ENCODE measurements at places on chromosomes 6 and 20. TPM values are rescaled to one million over a fixed set of nuclear protein-coding genes. Genes with fewer than 3 reads are reported as not detected.
A peak's percentile ranks its signal among the peaks of the same experiment; 100 is the strongest.

- no peak for DNase-seq
These were observed 83.8 kb downstream of the IYD start for GRCh38 chr6:150452428-150453243.

- peak; percentile 52 for DNase-seq
These were observed 22.3 kb downstream of the HLA-DOB start for GRCh38 chr6:32794510-32794909.

NR2E1 gene
- not detected for total RNA-seq

DNA sequence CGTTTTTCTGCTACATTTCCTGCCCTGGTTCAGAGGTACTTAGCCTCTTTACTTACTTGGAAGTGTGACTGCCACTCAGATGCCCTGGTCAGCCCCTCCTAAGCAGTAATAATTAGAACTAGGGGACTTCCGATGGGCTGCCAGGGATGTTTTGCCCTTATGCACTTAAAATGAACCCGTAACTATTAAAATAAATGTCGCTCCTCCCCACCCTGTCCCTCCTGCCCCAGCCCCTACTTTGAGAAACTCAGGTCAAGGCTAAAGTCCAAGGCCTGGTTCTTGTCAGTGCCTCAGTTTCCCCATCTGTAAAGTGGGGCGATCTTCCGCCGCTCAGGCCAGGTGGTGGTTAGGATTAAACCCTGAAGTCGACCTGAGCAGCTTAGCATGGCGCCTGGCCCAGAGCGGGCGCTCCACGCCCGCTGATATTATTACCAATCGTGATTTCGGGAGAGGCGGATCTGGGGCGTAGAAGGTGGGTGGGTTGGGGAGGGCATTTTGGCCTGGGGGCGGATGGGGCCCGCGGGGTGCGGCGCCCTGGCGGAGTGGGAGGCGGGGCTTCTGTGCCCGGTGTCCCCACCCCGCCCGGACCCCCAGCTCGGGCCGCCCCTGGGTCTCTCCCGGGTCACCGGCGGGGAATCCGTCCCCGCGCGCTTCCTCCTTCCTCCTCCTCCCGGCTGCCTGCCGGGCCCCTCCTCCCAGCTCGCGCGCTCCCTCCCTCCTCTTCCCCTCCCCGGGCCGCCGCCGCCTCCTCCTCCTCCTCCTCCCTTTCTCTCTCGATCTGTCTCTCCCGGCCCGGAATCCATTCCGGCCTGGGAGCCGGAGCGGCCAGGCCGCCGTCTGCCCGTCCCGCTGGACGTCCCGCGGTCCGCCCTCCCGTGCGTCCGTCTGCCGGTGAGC lies at the start of gene SRC:
SRC (plus strand) TSS at position 802 of the 897 bp plus-strand sequence. CDS start 38,014 bp downstream, outside the sequence.
- DNase-seq: peak; percentile 65

DNA sequence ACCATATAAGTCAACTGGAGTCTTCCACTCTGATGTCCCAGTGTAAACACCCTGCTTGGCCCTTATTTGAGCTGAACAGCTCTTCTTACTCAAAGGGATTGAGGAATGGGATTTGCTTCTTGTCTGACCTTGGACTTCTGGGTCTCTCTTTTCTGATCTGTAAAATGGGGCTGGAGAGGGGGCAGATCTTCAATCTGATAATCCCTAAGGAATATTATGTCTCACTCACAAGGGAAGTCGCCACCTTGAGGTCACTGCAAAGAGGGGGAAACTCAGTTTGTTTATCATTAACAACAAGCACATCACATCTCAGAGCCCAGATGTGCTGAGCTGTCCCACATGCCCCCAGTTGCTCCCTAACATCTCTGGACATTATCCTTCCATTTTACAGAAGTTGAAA lies 15.1 kb downstream of the KCNS1 start:
- DNase-seq: no peak

DNA sequence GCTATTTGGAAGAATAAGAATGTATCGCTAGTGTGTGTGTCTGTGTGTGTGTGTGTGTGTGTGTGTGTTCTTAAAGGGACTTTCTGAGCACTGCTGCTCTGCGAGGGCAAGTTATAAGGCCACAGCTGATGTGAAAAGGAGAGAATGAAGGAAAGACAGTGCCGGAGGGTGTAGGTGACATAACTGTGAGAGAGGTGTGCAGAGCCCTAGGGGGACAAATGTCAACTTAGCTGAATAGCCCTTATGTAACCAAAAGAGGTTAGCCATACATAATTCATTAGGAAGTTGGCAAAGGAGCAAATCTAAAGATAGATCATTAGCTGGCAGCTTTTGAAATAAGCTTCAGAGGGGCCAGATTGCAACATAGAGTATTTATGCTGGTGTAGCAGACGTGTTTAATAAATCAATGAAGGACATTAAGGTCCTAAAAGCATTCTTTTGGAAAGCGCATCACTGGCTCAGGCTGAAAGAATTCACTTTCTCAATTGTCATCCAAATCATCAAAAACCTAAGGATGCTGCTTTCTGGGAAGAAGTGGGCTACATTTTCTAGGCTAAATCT lies 81.0 kb downstream of the NDUFAF5 start:
- no peak for DNase-seq

MYB gene
- total RNA-seq: 1.4 TPM

DNA sequence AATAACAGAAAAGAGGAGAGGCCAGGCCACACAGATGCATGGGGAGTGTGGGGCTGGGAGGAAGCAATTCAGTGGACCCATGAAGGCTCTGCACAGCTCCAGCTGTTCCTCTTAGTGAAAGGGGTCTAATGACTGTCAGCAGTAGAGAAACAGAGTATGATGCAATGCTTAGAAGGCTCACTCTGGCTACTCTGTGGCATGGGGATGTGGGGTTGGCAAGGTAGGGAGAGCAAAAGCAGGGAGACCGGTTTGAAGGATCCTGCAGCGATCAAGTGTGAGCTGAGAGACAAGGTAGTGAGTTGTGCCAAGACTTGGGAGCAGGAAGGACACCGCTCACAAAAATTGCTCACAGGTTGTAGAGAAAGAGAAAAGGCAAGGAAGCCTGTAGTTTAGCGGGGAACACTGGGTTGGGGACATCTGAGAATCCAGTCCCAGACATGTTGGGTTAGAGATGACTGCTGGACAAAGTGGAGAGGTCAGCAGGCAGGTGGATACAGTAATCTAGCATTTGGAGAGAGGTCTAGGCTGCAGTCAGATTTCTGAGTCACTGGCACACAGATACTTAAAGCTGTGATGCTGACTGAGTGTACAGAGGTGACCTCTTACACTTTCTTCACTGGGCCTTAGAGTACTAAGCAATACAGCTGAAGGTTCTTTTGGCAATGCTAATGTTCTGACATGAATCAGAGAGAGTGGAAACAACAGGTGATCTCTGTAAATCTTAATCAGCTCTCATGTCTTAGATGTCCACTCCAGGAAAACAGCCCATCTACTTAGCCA lies 27.1 kb downstream of the NAPB start:
- DNase-seq: no peak

SPINT4 gene
- total RNA-seq: not detected

ERVFRD-1 gene
- not detected for total RNA-seq

- no peak for DNase-seq
These were observed 27.8 kb downstream of the PRSS16 start for GRCh38 chr6:27275025-27275956.

GABRR1 gene
- total RNA-seq: not detected

DNA sequence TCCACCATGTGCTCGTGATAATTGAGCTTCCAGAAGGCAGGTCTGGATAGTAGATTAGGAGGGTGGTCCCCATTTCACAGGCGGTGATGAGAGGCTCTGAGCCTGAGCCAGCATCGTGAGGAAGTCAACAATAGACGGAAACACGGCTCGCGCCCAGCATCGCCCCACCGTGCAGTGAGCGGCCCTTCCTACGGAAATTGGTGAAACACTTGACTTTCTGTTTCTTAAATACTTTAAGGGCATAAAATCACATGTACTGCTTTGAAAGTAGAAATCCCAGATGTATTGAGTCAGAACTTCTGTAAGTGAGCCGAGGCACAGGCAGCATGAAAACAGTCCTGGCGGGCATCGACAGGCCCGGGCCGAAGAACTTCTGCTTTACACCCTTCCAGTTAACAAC lies 4.3 kb upstream of the KIF25 start:
- no peak for DNase-seq

DNA sequence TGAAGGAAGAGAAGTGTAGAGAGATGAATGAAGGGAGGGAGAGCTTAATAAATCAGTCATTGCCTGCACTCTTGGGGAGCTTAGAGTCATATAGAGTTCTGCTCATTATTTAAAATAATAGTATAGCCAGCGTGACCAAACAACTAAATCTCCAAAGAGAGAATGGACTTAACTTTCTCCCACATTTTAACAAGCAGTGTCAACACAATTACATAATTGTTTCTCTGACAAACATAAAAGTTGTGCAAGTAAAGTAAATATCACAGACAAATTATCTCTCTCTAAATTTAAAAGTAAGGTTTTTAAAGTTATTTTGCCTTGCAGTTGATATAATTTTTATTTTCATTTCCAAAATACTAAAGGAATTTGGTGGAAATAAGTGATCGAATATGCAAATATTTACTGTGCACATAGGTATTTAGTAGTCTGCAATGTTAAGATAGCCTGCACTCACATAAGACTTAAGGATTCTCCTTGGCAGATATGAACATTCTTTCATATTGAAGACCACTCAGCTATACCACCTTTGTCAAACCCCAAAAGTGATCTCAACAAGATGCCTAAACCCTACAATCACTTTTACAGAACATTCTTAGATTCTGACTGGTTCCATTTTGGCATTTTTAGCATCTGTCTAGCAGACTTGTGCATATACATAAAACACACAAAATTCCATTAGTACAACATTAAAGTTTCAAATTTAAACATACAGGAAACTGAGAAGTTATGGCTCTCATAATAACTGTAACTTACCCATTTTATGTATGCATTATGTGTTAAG lies 67.7 kb downstream of the KIF6 start:
- DNase-seq: no peak

DNA sequence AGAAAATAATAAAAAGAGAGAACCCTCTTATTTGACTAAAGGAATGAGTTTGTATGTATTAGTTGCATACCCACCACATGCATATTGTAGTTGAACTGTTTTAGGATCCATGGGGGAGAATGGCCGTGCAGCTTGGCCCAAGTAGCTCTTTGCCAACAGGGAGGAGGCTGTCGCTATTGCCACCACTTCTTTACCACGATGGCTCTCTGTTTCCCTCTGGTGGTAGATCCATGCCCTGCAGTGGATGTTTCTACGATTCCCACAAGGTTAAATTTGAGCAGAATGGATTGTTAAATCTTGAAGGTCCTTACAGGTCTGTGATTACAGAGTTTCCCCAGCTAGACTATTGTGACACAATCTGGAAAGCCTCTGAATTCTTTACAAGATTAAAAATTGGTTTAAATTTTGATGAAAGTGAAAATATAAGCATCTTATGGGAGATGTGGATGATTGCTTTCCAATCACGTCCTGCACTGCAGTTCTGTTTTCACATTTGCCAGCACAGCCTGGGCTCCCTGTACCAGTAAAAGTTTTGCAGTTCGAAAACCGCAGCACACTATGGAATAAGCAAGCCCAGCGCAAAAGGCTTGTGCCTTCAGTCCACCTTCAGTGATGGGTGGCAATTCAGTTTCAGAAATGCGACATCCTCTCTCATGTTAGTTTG lies 34.4 kb upstream of the FNDC1 start:
- peak; percentile 89 for DNase-seq

KHDC1L gene
- not detected for total RNA-seq

DNA sequence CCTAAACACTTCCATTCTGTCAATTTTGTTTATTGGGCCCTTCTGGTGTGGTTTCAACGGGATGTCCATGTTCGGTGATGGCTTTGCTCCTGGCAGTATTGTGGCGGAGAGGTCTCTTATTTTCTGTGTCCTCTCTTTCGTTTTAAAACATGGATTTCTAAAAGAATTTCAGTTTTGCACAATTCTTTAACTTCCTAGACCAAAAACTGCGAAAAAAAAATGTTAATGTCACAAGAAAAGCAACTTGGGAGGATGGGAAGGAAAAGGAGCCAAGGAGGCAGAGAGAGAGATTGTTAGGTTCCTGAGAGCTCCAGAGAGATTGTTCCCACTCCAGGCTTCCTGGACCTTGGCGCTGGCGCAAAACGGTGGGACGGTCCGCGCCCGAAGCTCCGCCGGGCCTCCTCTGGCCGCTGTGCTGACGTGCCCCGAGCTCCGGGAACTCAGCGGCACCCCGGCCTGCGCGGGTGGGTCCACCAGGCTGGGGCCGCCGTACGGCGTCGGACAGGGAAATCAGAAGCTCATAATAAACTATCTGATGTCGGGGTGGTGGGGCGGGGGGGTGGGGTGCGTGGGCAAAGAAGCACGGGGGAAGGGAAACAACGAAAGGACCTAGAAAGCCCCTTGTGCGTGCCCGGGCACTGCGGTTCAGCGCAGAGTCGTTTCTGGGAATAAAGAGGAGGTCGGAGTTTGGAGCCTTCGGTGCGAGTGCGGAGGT lies 951 bp upstream of the OLIG3 start:
- DNase-seq: peak; percentile 44

CLDN20 gene
- not detected for total RNA-seq

RBPJL gene
- not detected for total RNA-seq

GRCh38 chr20:40090236-40090635 lies 598.8 kb downstream of the MAFB start:
- no peak for DNase-seq

ECT2L gene
- total RNA-seq: not detected

ERMARD gene
- 42.8 TPM for total RNA-seq

- DNase-seq: no peak
These were observed 113.9 kb downstream of the HFE start for GRCh38 chr6:26200918-26201721.

- peak; percentile 40 for DNase-seq
These were observed 156.2 kb downstream of the BCAS1 start for GRCh38 chr20:53914091-53914780.

DNA sequence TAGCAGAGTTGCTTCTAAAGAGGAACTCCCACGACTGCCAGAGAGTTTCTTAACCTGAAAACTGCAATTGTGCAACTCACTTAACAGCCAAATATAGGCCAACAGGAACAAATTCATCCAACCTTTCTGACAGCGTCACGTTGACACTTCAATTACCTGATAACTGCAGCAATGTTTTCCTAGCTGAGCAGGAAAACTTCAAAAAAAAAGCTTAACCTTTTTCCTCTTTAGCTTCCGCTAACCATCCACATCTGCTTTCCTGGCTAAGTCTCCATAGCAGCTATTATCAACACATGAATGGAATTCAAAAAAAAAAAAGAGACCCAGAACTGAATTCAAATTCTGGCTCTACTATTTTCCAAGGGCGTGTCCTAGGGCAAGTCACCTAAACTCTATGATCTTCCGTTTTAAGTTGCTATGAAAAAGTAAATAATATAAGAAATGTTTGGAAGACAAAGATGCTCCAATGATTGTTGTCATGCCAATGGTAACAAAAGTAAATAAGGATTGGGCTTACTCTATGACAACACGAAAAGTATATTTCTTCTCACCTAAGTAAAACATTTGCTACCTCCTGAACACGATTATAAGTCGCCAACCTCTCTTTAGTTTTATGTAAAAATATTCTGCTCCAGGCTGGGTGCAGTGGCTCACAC lies 524.6 kb upstream of the JARID2 start:
- DNase-seq: peak; percentile 67

- no peak for DNase-seq
These were observed 121.2 kb downstream of the SULF2 start for GRCh38 chr20:47664068-47664437.

NHSL1 gene
- 0.39 TPM for total RNA-seq
